Activated CD4-positive, alpha-beta T cell treated with anti-CD3 and anti-CD28 coated beads for 48 hours (primary cell): ENCODE measurements at places on chromosomes 13 and 19.
A peak's percentile ranks its signal among the peaks of the same experiment; 100 is the strongest.

GRCh38 chr19:55581145-55581822 is 636 bp upstream of the ZNF579 start:
- DNase-seq, result peak; percentile 29

DNA sequence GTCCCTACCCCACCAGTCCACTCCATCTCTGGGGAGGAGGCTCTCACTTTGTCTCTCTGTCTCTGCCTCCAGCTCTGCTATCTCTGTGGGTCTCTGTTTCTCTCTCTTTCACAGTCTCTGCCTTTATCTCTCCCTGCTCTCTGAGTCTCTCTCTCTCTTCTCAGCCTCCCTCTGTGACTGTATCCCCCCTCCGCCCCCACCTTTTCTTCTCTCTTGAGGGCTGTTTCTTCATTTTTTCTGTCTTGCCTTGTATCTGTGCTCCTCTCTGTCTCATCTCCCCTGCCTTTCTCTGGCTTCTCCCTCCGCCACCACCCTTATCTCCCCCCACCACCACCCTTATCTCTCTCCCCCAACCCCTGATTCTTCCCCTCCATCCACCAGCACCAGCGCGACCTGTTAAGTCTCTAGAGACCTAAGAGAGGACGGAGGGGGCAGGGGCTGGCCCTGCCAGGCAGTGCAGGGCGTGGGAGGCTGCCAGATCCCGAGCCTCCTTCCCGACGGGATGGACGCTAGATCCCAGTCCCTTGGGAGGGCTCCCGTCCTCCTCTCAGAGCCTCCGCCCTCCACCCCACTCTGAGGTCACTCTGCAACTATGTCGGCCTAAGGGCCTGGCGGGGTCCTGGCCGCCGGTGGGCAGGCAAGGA is 1.0 kb downstream of the AXL start:
- DNase-seq, result no peak

DNA sequence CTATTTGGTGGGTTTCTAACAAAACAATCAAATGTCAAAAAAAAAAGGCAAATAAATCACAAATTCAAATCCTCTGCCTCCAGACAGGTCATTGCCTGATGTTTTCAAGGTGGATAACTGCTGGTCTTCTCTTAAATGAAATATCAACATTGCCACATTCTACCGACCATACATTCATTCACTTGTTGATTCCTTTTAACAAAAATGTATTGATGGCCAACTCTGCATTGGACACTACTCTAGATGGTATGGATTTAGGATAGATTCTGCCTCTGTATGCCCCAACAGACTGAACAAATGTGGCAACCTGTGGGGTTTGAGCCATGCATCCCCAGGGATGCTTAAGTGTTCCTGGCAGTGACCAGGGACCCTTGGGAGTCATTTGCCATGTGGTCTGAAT is 87.6 kb upstream of the STK24 start:
- no peak for DNase-seq

DNA sequence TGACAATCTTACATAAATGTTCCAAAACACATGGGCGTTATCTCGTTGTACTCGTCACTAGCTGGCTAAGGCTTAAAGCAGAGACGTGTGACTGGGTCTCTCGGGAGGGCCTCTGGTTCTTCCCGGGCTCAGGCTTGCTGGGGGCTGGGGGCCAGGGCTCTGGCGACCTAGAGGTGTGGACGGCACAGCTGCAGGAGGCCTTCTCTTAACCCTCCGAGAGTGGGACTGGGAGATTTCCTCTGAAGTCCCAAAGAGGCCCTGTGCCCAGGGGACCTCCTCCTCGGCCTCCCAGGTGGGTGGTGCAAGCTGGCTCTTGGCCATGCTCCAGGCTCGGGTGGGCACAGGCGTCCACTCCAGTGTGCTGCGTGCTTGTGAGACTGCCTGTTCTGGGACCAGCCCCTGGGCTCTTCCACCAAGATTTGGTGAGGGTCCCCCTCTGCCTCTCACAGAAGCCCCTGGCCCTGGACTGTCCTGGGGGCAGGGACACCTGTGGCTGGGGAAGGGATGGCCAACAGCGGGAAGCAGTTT is 2.2 kb downstream of the CAPS start:
- no peak for DNase-seq

DNA sequence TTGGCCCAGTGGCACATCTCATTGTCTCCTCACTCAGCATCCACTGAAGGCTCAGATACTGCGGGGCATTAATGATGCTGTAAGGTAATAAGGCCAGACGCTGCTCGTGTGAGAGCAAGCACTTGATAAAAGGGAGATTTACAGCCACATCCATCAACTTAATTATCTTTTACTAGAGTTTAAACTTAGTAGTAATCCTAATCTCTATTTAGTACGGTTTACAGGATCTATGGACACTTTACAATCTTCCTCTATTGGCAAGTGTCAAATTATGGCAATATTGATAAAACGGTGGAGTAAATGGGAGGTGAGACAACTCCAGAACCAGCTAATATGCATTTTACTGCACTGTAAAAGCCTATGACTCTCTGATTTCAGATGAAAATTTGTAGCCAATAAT is 192.7 kb upstream of the GPR12 start:
- DNase-seq, result no peak

- no peak for DNase-seq
These were observed 43.1 kb downstream of the COL4A1 start for GRCh38 chr13:110263888-110264287.

DNA sequence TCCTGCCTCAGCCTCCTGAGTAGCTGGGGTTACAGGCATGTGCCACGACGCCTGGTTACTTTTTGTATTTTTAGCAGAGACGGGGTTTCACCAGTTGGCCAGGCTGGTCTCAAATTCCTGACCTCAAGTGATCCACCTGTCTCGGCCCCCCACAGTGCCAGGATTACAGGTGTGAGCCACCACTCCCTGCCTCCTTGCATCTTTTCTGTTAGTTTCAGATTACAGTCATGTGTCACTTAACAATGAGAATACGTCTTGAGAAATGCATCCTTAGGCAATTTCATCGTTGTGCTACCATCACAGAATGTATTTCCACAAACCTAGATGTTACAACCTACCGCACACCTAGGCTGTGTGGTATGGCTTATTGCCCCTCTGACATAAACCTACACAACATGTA is 180.4 kb downstream of the TM9SF2 start:
- no peak for DNase-seq
